ENCODE measurements at places on chromosomes 1 and 21.

GRCh38 chr21:34950980-34951379 is 98.1 kb downstream of the RUNX1 start:
- DNase-seq: no peak

- DNase-seq: no peak
Observed at GRCh38 chr1:159084867-159085266, 8.3 kb upstream of the AIM2 start.

DNA sequence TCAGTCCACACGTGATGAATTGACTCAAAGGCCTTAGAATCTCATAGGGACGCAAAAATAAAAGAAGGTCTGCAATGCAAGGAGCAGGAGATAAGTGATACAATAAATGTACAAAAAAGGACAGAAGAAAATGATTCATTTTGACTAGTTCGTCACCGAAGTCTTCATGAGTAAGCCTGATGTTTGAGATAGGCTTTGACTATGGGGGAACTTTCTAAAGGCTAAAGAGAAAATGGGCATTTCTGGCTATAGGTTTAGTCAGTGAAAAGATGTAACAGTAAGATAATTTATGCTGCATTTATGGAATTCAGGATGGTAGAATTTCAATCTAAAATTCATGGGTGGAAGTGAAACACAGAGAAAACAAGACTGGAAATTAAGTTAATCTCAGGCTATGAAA is 163.0 kb downstream of the ADGRL4 start:
- DNase-seq: no peak

DNA sequence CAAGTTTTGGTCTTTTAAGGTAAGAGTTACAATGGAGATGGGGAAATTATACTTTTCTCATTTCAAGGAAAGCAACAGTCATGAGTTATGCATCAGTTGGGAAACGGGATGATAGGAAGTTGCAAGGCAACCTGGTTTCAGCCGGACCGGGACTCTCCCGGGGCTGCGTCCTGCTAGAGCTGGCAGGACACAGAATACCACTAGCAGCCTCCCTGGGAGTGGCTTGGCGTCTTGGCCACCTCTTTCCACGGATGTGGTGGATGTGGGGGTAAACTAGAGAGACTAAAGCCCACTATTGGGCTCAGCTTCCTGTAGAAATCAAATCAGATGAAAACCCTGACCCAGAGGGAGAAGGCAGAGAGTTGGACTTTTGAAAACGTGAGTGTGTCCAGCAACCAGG is 71.9 kb downstream of the ADARB1 start:
- no peak for DNase-seq

GRCh38 chr1:55531644-55532043 is 316.5 kb upstream of the USP24 start:
- DNase-seq: no peak

GRCh38 chr1:27402349-27402754 is 9.9 kb downstream of the GPR3 start:
- DNase-seq: no peak

DNA sequence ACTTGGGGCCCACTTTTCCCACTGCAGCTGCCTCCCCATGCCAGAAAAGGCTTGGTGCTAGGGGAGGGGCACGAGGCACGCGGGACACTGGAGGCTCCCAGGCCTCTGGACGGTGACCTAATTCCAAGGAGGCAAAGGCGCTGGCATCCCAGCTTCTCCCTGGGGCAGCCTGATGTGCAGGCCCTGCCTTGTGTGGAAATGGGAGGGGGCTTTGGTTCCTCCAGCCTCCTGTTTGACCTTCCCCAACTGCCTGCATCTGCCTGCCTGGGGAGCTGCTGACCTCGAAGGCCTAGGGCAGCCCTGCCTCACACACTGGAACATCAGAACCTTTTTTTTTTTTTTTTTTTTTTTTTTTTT is 39.9 kb downstream of the KIAA1614 start:
- DNase-seq: no peak

- no peak for DNase-seq
Observed at GRCh38 chr1:192958871-192959270, 100.3 kb downstream of the UCHL5 start.

- no peak for DNase-seq
Observed at GRCh38 chr1:117581391-117581943, 24.4 kb upstream of the TENT5C start.

DNA sequence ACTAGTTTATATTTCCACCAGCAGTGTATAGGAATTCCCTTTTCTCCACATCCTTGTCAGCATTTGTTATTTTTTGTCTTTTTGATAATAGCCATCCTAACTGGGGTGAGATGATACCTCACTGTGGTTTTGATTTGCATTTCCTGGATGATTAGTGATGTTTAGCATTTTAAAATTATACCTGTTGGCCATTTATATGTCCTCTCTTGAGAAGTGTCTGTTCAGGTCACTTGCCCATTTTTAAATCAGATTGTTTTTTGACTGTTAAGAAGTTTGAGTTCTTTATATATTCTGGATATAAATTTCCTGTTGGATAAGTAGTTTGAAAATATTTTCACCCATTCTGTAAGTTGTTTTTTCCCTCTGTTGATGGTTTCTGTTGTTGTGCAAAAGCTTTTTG is 31.0 kb upstream of the PM20D1 start:
- DNase-seq: no peak

DNA sequence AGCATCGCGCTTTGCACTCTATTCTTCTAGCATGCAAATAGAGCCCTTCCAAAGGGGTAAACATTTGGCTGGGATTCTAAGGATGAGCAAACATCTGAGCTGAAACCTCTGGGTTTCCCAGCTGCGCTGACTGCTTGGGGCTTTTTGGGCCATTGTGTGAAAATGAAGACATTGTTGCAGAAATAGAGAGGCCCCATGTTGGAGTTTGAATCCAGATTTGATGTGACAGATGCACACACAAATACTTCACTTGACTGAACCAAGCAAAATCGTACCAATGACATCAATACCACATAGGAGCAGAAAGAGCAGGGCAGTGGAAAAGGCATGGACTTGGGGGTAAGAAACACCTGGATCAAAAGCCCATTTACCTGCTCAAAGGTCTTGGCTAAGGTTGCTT is 144.6 kb upstream of the HMGB4 start:
- no peak for DNase-seq

DNA sequence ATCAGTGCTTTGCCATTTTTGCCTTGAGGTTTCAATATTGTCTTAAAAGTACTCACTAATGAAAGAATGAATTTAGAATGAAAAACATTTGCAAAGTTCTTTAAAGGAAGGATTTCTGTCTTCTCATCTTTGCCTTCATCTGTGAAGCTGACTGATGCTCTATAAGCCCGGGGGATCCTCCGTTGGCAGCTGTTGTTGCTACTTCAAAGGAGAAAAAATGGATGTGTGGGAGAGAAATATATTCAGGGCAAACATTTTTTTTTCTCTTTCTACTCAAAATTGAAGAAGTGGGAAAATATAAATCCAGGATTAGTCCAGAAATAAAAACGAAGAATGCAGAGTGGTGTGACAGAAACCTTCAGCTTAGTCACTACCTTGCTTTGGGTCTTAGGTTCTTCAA is 142.5 kb downstream of the OLFM3 start:
- DNase-seq: no peak

DNA sequence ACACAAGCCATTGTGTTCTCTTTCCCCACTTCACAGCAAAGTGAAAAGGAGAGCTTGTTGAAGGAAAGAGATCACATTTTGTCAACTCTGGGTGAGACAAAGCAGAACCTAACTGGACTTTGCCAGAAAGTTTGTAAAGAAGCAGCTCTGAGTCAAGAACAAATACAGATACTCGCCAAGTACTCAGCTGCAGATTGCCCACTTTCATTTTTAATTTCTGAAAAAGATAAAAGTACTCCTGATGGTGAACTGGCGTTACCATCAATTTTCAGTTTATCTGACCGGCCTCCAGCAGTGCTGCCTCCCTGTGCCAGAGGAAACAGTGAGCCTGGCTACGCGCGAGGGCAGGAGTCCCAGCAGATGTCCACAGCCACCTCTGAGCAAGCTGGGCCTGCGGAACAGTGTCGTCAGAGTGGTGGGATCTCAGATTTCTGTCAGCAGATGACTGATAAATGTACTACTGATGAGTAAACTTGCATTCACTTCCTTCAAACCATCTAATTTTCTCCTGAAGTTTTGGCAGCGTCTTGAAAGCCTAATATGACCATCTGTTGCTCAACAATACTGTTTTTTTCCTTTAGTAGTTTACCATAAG is 43.7 kb downstream of the BACH1 start:
- DNase-seq: no peak

DNA sequence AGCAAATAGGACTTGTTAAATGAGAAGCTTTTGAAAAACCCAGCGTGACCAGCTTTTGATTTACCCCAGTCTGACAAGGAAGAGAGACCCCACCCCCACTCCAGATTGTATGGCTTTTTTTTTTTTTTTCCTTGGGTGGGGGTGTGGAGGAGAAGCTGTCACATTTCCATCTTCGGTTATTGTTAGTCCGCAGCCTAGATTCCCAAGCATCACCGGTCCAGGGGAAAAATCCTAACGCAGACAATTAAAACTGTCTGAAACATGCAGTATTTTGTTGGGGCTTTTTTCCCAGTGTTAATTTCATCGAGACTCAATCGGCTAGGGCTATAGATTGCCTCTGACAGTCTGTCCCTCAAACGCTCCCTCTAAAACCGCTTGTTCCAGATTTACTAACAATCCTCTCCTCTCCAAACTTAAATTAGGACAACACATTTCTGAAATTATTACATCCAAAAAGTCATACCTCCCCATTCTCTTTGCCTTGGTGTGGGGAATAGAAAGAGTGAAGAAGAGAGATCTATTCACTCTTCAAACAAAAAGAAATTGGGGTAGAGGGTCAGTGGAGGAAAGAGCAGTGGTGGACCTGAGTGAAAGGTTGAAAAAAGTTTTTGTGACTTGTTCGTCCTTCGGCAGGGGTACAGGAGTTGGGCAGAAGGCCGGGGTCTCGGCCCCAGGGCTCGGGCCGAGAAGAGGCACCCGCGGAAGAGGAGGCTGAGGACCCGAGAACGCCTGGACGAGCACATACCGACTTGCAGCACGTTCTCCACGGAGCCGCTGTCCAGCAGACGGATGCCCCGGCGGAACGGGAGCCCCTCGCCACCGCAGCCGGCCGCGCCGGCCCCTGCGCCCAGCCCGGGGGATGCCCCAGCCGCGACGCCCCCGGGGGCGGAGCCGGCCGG is 1.1 kb downstream of the ZSWIM5 start:
- no peak for DNase-seq

- no peak for DNase-seq
Observed at GRCh38 chr1:180581635-180582039, 22.9 kb downstream of the OVAAL start.

- no peak for DNase-seq
Observed at GRCh38 chr1:84020151-84020550, 21.2 kb upstream of the TTLL7 start.

- DNase-seq: no peak
Observed at GRCh38 chr1:42335809-42336518, 929 bp upstream of the FOXJ3 start.

GRCh38 chr1:183901748-183902330 is 96.9 kb downstream of the RGL1 start:
- no peak for DNase-seq

DNA sequence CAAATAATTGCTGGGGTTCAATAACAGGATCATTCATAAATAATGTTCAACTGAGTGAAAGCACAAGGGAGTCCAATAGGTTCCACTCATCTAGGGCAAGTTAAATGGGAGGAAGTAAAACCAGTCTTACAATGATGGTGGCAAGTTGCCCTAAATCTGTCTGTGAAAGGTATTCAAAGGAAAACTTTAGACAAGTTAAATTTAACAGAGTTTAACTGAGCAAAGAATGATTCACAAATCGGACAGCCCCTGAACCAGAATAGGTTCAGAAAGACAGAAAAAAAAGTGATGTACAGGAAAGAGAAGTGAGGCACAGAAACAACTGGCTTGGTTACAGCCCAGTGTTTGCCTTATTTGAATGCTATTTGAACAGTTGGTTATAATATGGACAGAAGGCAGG is 183.5 kb upstream of the ADGRL4 start:
- no peak for DNase-seq

DNA sequence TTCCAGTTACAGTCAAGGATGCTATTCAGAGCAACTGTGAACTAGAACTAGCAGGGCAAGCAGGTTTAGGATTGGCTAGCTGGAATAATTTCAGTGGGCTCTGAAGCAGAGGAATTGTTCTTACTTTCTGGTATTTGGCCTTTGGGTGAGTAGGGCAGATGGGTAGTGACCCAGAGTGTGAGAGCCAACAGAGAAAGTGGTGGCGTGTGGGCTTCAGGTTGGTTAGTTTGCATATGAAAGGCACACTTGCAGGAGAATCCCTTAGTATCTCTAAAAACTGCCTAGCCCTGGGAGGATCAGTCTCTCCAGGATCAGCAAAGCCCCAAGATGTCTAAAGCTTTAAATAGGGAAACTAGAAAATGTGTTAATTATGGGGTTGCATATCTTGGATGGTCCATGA is 67.6 kb upstream of the LRRC8B start:
- DNase-seq: no peak

DNA sequence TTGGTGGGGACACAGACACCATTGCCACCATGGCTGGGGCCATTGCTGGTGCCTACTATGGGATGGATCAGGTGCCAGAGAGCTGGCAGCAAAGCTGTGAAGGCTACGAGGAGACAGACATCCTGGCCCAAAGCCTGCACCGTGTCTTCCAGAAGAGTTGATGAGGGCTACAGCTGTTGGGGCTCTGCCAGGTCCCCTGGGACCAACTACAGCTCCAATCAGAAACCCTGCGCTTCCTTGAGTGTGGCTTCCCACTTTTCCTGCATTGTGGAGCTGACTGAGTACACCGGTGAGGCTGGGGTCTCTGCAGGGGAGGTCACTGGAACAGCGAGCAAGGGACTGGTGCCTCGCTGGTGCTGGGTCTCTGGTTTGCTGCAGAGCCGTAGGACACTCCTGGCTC is 4.5 kb downstream of the ADPRS start:
- DNase-seq: no peak

DNA sequence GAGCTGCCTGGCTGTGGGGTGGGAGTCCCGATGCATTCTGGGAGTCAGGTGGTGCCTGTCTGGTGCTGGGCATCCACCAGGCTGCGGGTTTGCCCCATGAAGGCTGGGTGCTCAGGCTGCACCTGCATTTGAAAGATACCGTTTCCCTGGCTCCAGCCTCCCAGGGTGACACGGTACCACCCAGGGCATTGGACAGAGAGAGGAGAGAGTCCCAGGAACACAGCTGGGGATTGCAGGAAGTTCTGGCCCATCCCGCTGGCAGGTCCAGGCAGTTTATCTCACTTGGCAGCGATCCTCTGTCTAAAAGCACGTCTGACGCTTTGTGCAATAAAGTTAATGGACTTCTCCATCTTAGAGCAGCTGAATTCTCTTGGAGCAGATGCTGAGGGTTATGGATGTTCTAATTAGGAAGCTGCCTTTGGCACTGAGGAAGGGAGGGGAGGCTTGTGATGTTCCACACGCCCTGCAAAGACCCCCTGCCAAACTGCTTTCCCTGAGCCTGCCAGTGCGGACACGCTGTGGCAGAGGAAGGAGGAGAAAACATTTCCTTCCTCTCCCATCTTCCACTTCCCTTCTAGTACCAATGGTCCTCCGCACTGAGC is 246.9 kb downstream of the GRIK3 start:
- no peak for DNase-seq

- DNase-seq: no peak
Observed at GRCh38 chr1:31470794-31471315, 57.8 kb downstream of the SERINC2 start.

All from activated CD8-positive, alpha-beta memory T cell treated with anti-CD3 and anti-CD28 coated beads for 48 hours (primary cell).